ENCODE measurements at places on chromosomes 13 and 19. TPM values are rescaled to one million over a fixed set of nuclear protein-coding genes. Genes with fewer than 3 reads are reported as not detected.

Gene RETN
- total RNA-seq: not detected

Gene BEST2
- not detected for total RNA-seq

Gene SLC25A41
- not detected for total RNA-seq

Gene TECR
- 14.6 TPM for total RNA-seq

Gene SIGLEC10
- total RNA-seq: not detected

Gene CC2D1A
- total RNA-seq: 14.3 TPM

Gene TFPT
- 18.1 TPM for total RNA-seq

Gene PGLYRP2
- total RNA-seq: not detected

Gene CDC16
- 91.3 TPM for total RNA-seq

Gene ACP7
- under 0.01 TPM for total RNA-seq

Gene ZNF546
- 5.6 TPM for total RNA-seq

Gene ATP4B
- not detected for total RNA-seq

Gene ADGRE3
- total RNA-seq: not detected

Gene OR10H1
- total RNA-seq: not detected

Gene FIZ1
- 3.0 TPM for total RNA-seq

Gene ZNF486
- total RNA-seq: 5.3 TPM

Gene CYP4F2
- total RNA-seq: not detected

Gene KLK12
- total RNA-seq: not detected

Gene TTC9B
- total RNA-seq: not detected

Gene FXYD7
- total RNA-seq: not detected
